ENCODE measurements at places on chromosomes 3 and 15.

DNA sequence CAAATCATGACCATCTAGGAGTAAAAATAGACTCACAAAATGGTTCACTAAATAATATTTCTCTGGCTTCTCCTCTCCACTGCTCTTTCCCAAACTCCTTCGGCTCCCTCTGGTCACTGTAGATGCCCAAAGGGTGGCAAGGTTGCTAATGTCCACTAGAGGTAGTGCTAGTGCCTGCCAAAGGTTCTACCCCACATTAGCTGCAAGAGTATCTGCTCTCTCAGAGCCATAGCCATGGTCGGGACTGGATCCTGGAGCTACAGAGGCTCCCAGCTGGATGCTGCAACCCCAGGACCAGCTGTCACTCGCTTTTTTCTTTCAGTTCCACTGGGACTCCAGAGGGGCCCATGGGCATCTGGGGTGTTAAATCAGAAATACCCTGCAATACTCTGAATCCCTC is 8.5 kb downstream of the HTR3D start:
- DNase-seq, result peak; percentile 69

- DNase-seq, result no peak
These were observed 1.8 kb upstream of the SLC38A3 start for GRCh38 chr3:50203113-50203808.

GRCh38 chr3:32700244-32700643 is 15.3 kb downstream of the CNOT10 start:
- DNase-seq, result no peak

DNA sequence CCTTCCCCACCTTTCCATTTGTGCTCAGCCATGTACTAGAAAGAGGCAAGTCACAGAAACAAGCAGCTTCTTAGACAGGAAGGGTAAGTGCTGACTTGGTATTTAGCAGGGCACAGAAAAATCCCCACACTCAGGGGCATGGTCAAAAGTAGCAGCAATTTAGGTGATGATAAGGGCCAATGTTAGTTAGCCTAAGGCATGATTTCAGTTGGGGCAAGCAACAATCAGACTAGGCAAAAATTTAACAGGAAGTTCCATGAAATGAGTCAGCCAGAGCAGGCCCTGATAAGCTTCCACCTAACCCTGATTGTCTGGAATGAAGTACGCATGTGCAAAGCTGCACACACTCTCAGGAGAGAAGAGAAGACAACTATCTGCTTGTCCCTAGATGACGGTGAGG is 423.4 kb upstream of the UBE2E2 start:
- no peak for DNase-seq

DNA sequence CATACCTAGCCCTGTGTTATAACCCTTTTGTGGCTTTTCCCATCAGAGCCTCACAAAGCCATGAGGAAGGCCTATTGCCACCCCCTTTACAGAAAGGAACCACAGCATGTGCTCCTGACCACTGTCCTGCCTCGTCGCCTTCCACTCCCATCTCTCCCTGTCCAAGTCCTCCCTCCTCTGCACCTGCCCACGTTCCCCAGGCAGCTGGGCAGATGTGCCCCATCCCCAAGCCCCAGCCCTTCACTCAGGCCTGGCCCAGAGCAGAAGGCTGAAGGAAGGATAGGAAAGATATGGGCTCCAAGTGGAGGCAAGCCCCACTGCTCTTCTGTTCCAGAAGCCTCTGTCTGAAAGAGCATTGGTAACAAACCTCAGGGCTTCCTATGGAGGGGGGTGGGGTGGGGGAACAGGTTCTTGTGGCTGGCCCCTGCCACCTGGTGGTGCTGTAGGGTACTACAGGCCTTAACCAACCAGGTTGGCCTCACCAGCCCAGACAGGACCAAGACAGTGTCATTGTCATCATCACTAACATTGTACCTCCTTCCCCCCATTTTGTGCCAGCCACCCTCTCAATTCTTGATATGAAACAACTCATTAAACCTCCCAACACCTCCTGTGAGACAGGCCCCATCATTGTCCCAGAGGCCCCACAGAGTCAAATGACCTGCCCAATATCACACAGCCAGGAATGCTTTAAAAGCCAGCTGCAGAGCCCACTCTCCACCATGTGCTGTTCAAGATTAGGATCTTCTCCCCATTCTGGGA is 10.0 kb downstream of the POC1A start:
- DNase-seq, result peak; percentile 85

GRCh38 chr15:81106560-81106959 is 27.5 kb upstream of the CFAP161 start:
- DNase-seq, result peak; percentile 69

DNA sequence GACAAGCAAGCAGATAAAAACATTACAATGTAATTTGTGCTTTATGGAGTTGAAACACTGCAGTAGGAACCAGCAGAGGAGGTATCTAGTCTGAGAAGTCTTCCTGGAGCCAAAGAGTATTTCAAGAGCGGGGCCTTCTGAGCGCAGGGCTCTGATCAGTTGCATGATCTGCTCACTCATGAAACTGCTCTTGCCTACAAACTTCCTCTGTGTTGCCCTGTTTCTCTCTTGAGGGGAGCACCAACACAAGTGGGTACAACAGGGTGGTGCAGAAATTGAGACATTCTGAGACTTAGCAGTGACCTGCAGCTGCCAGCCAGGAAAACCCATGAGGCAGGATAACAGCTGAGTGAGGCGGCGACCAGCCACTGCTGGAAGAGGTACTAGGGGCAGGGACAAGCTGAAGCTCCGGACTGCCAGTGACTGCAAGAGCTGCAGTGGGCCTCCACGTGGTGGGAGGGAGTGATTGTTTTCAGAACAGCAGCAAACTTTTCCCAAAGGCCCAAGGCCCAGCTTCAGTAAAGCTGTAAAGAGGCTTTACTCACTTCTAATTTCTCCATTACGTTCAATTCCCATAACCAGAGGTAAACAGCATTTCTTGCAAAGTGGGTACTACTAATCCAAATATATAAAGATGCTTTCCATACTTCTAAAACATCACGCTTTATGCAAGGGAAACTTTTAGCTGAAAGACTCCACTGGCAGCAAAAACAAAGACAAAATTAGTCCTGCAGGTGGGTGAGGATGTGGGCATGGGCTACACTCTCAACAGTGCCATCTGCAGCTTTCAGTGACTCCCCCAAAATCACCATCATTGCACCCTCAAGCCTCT is 69.0 kb upstream of the LPP start:
- no peak for DNase-seq

DNA sequence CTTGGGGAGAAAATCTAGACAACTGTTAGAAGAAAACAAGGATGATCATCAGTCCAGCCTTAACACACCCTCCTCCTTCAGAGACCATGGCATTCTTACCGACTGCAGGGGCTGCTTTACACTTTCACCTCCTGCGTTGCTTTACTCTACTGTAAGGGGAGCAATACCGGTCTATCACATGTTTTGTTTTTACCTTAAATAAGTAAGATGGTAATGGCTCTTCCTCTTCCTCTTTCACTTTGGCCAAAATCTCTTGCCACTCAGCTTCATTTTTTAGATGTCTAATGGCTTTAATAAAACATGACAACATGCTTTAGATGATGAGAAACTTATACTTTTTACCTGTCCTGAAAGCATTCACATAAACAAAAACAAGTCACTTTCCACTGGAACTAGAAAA is 33.4 kb upstream of the STIMATE start:
- DNase-seq, result no peak

- no peak for DNase-seq
These were observed 670 bp upstream of the ATP13A3 start for GRCh38 chr3:194487289-194488054.

DNA sequence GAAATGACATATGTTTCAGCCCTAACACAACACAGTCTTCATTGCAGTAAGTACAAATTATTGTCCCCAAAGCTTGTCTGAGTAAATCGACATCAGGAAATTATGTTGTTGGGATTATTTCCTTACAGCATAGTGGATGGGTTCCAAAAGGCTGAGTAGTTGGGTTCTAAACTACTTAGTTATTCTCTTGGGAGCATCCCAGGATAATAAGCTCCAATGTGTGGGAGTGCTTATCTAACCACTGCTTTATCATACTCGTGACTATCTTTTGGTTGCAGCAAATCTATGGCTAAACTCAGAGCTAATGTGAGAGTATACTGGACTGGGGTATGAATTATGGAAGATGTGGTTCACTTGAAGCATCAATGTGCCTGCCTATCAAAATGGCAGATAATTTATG is 128.5 kb downstream of the RBMS3 start:
- no peak for DNase-seq

DNA sequence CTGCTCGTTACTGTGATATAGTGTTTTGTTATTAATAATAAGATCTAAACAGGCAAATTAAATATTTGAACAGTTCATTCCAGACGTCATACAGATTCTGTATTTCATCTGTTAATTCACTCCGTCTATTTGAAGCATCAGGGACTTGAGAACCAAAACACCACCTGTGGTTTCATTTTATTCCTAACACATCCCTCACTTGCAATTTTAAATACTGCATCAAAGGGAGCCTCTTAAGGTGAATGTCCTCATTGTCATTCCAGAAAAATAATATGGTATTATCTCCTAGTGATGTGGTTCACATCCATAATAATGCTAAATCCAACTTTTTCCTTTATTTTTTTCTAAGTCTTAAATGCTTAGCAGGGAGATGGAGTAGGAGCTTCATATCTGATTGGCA is 1390.9 kb upstream of the CADM2 start:
- no peak for DNase-seq

DNA sequence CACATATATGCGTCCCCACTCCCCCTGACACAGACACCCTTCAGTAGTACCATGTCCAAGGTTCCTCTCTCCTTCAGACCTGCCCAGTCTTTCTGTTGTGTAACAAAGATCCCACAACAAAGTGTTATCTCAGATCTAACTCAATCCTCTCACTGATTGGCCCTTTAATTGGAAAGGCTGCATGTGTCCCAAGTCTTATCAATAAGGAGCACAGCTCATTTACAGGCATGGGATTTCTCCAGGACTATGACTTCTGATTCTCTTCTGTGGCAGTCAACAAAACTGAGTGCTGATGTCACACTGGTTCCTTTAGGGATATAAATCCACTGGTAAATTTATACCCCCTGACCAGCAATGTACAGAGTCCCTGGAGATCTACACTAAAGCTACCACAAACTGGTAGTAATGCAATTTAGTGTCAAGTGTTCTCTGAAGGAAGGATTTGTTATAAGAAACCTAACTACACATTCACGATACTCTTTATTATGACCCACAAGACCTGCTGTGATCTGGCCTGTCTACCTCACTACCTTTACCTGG is 28.1 kb downstream of the CLK3 start:
- DNase-seq, result no peak

DNA sequence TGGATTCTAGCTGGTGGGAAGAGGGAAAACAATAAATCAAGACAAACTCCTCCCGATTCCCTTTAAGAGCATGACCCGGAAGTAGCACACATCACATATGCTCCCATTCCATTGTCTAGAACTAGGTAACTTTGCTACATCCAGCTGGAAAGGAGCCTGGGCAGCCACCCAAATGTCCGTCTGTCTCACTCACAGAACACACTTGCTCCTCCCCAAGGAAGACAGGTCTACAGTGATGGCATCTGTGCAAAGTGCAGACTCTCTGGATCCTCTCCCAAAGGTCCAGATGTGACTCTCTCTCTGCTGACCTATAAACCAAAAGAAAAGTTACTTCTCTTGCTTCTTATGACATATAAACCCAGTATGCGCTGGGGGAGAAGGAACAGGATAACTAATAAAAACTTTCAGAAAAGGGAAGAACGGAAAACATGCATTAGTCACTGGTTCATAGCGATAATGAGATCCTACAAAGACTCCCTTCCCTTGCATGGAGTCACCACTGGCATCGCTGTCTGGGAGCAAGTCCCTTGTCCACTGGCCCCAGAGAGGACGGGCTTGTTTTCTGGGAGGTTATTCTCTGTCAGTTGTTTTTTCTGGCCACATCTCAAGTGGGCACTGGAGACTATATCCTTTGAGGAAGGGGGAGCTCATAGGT is 29.8 kb upstream of the EPHB3 start:
- no peak for DNase-seq

GRCh38 chr3:74559261-74559660 is 55.2 kb downstream of the CNTN3 start:
- no peak for DNase-seq

- peak; percentile 64 for DNase-seq
These were observed 32.9 kb upstream of the SKOR1 start for GRCh38 chr15:67792250-67792942.

All from HTR-8/SVneo (cell line).